Transverse colon (tissue), 4 donors: ENCODE measurements at places on chromosomes 16 and 17.

GRCh38 chr17:58112970-58113631, 29.9 kb downstream of the DYNLL2 start:
- DNase-seq: peak; percentile 86

DNA sequence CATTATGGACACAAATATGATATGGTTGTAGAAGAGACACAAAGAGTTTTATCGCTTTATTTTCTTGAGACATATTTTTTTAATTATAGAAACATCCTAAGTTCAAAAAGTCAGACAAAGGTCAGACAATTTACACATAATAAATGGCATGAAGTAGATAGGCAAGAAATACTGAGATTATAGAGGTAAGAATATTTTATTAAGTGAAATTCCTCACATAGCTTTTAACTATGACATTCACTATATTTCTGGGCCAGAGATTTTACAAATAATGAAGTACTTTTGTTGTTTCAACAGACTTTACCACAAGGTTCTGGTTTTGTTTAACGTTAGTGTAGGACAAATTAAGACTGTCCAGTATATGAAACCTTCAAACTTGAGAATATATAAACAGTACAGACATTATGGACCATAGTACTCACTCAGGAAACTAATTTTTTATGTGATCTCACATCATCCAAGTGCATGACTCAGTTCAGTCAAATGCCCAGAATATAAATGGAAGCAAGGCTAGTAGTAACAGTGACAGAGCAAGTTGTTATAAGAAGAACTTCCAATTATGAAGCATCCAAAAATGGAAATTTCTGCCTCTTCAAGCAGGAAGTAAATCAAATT, 394.8 kb downstream of the KCNJ2 start:
- no peak for DNase-seq

DNA sequence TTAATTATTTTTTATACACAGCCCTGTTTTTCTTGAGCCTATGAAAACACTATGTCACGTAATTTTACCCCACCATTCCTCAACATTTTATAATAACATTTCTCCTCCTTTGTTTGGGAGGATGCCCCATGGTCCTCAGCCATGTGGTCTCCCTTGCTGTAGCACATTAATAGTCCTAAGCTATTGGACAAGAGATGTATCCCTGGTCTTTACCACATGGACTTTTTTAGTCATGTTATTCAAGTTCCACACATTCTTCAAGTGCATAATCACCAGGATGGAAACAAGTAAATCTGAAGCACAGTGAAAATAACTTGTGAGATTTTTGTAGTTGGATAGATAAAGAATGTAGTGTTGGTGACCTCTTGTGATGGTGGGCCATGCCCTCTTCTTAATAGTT, 2.0 kb upstream of the KRTAP2-3 start:
- DNase-seq: no peak

DNA sequence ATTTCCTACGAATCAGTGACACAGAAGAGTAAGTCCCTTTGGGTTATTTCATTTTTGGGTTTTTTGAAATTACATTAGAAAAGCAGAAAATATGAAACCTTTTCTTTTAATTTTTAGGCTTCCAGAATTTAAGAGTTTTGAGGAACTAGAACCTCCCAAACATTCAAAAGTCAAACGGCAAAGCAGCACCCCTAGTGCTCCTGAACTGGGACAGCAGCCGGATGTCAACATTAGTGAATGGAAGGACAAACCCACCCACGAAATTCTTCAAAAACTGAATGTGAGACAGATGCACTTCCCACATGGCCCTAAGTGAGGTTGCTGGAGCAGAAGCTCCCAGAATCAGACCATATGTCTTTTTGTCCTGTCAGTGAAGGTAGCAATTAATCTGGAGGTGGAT, 199.4 kb downstream of the PHKB start:
- no peak for DNase-seq
